ENCODE measurements at places on chromosomes 2 and 18.
A peak's percentile ranks its signal among the peaks of the same experiment; 100 is the strongest.

DNA sequence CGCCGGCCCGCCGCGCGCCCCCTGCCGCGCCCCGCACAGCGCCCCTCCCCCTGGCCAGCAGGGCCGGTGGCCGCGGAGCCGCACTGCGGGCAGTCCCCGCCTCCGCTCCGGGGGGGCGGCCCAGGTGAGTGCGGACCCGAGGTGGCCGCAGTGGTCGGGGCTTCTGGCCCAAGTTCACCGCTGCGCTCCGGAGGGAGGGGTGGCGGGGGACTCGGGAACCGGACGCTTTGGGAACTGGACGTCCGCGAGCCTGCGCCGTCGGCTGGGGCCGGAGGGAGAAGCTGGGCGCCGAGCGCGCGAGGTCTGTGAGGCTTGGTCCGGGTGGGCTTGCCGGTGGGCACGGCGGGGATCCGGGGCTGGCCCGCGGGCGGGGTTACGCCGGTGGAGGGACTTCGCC is 591 bp upstream of the LDLRAD4 start:
- no peak for DNase-seq

- DNase-seq = no peak
Observed at GRCh38 chr18:23560186-23560585, 26.1 kb downstream of the NPC1 start.

DNA sequence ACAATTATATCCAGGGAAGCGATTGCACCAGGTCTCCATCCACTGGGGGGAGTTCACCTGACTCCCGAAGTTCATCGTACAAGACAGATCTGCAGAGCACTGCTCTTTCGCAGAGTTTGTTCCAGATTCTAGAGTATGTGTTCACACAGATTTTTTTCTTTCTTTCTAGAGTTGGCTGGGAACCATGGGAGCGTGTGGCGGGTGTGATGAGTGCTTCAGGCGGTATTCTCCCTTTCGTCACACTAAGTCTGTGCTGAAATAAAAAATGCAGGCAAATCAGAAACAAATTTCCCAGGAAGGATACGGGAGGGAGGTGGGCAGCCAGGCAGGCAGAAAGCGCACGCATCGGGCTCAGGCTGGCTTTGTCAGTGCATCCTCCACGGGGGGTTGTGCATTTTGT is 129.8 kb upstream of the SOX11 start:
- DNase-seq = no peak

DNA sequence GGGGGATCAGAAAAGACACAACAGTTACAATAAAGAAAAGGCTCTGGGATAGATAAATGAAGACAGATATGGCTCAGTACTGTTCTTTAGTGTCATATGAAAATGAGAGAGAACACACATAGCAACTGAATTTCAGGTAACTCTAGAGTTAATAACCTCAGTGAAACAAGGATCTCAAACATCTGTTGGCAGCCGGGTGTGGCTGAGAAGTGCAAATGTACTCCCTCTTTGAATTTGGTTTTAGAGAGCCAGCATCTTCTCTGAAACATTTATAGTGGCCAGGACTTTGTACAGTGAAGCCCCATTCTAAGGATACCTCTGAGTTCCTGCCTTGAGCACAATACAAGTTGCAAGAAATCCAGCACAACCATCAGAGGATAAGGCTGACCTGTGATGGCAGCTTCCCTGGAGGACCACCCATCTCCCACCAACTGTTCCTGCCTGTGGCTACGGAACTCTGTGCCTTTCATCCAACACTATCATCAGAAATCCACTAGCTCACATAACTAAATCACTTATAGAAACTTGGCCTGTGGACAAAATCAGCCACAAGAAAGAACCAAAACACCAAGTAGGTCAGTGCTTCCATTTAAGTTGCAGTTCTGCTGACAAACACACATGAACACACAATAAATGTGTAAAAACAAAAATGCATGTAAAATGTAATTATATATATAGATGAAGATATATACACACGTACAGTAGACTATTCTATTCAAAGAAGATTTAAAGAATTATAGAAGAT is 37.3 kb upstream of the PEX13 start:
- DNase-seq = no peak

DNA sequence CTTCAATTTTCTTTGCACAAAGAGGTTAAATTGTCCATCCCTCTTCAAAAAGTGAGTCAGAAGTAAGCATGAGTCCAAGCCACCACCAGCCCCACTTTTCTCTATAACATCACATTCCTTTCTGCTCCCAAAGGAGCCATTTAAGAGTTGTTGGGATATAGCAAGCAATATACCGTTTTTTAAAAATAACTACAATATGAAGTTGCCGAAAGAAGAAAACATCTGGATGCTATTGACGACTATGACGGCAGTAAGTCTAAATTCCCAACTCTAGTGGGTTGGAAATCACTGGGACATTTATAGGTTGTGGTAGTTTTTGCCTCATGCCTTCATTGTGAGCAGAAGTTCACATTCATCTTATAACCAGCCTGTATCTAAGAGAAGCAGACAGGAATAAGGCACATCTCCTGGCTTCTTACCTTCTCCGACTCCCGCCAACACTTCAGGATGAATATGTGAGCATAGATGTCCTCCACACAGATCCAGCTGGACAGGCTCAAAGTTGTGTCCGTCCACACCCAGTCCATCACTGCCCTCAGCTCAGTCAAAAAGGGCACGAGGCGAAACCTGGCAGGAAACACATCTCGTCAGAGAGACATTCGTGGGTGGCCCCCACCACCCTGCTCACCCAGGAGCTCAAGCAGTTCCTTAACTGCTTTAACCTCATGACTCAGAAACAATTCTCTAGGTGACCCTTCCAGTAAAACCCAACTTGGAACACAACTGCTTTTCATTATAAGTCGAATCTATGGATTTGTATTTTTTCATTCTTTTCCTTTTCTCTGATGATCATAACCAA is 163.6 kb downstream of the NAPG start:
- DNase-seq = no peak

GRCh38 chr2:168692132-168692744 is 110.2 kb upstream of the NOSTRIN start:
- no peak for DNase-seq

- DNase-seq = peak; percentile 32
Observed at GRCh38 chr18:24989760-24990593, 362.0 kb downstream of the ZNF521 start.

DNA sequence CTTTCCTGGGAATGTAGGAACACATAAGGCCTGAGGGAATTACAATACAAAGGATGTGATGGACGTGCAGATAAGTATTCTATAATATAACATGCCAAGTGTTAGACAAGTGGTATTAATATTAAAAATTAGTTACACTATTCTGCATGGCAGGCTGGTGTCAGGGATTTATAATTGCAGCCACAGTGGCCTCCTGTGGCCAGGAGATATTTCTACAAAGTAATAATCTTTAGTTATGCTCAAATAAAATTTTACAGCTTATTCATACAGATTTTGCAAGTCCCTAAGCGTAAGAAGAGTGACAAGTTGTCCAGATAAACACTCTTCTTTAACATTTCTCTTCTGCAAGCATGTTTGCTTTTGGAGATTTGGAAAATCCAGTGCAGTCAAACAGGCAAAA is 90.4 kb upstream of the CBLN2 start:
- DNase-seq = no peak

GRCh38 chr2:28580078-28580477 is 84.2 kb downstream of the PLB1 start:
- DNase-seq = no peak

DNA sequence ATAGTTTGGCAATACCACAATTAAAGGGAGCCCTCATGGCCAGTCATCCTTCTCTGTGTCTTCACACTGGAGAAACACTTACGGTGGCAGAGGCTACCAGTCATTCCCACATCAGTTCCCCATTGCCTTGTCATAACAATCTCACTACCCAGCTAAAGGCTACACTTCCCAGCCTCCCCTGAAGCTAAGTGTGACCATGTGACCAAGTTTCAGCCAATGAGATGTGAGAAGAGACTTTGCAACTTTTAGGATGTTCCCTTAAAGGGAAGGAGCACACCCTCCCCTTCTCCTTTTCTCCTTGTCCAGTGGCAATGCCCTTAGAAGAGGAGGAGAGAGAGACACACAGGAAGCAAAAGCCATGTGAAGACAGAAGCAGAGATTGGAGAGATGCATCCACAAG is 89.0 kb upstream of the RAB12 start:
- no peak for DNase-seq

GRCh38 chr2:237691029-237691907 is 63.9 kb downstream of the LRRFIP1 start:
- DNase-seq = peak; percentile 43

GRCh38 chr18:44437603-44438002 is 243.1 kb upstream of the SETBP1 start:
- DNase-seq = no peak

- no peak for DNase-seq
Observed at GRCh38 chr2:62895632-62896009, 155.0 kb upstream of the OTX1 start.

- no peak for DNase-seq
Observed at GRCh38 chr2:215567504-215567903, 131.6 kb upstream of the FN1 start.

DNA sequence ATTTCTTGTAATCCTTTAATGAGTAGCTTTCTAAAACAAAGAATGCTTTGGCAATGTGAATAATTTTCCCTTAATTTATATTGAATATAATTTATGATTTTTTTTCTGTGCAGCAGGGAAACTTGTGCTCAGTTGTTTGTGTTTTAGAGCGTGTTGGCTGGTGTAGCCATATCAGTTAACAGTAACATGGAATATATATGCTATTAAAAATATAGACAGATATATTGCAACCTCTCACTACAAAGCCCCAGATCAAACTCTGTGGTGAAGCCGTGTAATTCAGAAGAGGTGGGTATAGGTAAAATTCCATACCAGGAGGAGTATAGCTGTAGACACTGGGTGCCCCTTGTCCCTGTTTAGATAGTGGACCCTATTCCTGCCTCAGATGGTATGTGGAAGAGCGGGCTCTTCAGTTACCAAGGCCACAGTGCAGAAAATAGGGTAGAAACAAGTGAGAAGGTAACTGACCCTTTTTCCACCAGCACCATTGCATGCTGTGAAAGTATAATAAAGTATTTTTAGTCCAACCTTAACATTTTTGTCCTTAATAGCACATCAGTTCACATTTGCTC is 18.1 kb upstream of the RASGRP3 start:
- no peak for DNase-seq

DNA sequence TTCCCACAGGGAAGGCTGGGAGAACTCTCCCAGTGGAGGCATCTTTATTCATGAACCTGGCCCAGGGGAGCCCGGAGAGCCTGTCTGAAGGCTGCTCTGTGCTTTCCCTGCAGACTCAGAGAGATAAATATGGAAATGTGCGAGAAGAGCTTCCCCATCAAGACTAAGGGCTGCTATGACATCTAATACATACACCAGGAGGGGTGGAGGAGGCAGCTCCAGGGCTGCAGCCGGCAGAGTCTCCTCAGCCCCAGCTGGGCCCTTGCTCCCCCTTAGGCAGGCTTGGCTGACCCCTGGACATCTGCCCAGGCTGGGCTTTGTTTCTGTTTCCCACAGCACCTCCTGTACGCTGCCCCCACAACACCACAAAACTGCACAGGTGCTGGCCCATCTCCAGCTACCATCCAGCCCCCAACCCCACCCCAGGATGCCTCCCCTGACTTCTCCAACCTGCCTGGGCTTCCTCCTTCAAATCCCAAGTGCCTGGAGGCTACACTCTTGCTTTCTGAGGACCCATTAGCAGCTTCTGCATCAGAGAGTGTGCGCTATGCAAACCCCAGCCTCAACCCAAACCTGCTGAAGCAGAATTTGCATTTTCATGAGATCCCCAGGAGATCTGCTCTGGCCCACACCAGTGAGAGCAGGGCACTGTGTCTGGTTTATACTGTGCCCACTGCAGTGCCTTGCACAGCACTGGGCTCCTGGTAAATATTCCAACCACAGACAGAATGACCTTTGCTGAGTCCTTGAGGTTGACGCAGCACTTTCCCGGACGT is 96.8 kb downstream of the VSNL1 start:
- DNase-seq = no peak

- peak; percentile 49 for DNase-seq
Observed at GRCh38 chr18:5527603-5528002, 16.2 kb downstream of the EPB41L3 start.

DNA sequence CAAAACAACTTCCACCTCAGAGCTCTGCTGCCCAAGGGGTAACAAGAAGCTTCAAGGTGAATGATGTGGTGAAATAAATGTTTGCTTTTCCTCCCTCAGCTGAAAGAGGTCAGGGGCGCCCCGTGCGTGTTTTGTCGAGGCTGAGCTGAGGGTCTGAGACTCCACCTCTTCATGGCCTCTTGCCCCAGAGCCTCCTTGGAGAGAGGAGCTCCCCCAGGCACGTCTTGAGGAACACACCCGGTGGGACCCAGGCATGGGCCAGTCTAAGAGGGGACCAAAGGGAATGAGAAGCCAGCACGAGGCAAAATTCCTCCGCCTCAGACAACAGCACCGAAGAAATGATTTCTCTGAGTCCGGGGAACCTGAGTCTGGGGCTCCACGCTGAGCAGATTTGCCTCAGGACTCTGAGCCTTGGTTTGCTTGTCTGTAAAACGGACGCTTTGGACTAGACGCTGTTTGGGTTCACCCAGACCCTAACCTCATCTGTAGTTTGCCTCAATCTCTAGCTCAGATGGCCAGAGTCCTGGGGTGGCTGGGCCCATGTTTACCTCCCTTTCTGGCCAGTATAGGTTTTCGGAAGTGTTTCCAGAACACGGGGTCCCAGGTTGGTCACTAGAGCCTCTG is 56.4 kb upstream of the ODC1 start:
- no peak for DNase-seq

DNA sequence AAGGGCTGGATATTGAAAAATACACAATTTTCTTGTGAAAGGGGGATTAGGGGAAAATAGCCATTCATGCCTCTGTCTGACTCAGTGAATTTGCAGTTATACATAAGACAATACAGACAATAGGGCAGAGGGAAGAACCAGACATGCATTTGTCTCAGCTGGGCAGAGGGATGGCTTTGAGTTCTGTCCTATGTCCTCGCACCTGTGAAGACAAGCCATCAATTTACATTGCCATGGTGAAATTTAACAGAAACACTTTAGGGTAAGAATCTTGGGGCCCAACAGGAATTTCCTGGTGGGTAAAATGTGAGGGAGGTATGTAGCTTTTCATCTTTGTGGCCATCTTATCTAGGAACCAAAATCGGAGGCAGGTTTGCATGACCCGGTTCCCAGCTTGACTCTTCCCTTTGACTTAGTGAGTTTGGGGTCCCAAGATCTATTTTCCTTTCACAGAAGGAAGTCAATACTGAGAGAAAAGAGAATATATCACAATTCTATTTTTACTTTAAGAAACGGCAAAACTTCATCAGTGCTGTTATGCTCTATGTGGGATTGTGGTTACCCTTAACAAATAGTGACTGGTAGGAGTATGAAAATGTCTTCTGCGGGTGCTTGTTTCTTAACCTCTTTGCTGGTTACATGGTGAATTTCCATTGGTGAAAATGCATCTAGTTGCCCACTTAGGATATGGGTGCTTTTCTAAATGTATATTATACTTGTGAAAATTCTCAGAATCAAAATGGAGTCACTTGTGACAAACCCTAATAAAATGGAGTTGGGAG is 221.8 kb downstream of the SPP2 start:
- no peak for DNase-seq

- DNase-seq = no peak
Observed at GRCh38 chr2:84957771-84958134, 13.2 kb upstream of the KCMF1 start.

DNA sequence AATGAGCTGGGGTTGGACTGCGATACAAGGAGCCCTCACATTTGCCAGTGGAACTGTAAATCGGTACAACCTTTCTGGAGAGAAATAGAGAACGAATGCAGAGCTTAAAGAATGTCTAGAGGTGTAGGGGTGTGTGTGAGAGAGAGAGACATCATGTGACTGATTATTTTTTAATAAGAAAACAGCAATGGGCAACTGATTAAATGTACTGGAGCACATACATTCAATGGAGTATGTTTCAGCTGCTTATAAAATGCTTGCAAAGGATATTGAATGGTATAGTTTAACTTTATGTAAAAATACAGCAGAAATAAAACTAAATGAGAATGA is 391 bp upstream of the TMEM17 start:
- DNase-seq = no peak
